GM12865 (cell line): ENCODE measurements at places on chromosomes 5 and 9.

- no peak for DNase-seq
These were observed 52.8 kb downstream of the PRRT1B start for GRCh38 chr9:131598121-131598520.

DNA sequence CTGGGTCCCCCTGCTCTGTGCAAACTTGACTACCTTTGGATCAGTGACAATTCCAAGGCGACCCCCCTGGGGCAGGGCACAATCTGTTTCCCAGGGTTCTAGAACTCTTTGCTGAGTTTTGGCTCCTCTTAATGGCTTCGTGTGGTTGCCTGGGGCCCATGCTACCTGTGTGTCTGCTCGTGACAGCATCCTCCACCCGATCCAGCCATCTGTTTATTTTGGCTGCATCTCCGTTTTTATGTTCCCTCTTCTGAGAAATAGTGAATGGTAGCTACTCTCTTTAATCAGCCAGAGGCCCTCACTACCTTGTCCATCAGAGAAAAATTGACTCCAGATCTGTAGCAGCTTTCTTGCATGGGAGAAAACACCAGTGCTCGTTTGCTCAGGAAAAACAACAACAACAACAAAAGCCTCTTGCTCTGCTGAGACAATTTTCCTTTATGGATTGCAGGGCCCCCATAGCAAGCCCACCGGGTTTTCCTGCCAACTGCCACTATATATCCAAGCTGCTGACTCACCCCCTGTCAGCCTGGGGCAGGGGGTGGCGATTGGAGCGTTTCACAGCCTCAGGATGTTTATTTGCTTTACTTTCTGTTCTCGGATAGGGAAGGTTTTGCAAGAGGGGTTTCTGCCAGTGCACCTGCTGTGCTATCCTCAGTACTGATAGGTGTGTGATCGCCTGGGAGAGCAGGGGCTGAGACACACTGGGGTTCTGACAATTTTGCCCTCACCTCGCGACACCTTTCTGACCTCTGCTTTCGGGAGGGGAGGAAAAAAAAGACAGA lies 607.8 kb downstream of the BNC2 start:
- peak; percentile 54 for DNase-seq

DNA sequence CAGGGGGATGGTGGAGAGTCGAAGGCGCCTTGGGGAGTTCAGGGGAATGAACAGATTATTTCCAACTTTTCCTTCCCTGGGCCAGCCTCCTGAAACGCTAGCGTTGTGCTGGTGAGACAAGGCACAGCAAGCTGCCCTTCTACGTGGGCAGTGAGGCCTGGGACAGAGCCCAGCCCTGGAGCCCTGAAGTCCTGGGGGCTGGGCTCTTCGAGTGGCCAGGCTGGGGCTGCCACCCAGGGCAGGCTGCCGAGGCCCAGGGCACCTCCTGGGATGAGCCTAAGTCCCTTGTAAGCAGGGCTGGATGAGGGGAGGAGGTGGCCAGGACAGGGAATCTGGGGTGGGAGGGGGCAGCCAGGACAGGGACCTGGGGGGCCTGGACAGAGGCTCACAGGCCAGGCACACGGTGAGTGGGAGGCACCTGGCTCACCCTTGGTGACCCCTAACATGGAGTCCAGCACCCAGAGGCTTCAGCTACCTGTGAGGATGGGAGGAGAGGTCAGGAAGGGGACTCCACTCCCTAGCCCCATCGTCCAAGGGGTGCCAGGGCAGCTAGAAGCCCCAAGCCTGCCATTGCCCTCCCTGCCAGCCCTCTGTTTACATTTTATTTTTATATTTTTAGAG lies 1.3 kb upstream of the LCN12 start:
- no peak for DNase-seq

DNA sequence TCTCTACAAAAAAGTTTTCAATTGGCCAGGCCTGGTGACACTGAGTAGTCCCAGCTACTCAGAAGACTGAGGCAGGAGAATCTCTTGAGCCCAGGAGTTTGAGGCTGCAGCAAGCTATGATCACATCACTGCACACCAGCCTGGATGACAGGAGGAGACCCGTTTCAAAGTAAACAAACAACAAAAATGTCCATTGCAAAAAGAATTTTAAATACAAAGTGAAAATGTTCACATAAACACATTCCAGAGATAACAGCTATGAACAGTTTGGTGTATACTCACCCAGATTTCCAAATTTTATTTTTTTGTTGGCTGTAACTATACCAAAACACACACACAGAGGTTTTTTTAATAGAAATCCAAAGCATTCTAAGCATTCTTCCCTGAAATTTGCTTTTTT lies 39.8 kb downstream of the ADRA1B start:
- no peak for DNase-seq

GRCh38 chr5:22965960-22966359 lies 112.8 kb upstream of the CDH12 start:
- no peak for DNase-seq

GRCh38 chr5:173655196-173655797 lies 38.8 kb upstream of the BOD1 start:
- DNase-seq = no peak

DNA sequence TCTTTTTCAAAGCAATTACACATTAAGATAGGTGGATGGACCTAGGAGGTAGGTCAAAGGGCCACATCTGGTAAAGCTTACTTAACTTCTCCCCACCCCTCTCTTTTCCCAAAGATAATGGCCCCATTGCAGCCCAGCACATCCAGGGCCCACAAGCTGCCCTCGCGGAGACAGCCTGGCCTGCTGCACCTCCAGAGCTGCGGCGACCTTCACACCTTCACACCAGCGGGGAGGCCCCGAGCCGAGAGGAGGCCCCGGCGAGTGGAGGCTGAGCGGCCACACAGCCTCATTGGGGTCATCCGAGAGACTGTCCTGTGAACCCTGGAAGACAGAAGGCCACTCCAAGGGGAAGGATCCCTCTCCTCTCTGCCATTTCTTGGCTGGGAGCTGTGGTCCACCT lies 66.5 kb downstream of the ENTREP1 start:
- DNase-seq = no peak

DNA sequence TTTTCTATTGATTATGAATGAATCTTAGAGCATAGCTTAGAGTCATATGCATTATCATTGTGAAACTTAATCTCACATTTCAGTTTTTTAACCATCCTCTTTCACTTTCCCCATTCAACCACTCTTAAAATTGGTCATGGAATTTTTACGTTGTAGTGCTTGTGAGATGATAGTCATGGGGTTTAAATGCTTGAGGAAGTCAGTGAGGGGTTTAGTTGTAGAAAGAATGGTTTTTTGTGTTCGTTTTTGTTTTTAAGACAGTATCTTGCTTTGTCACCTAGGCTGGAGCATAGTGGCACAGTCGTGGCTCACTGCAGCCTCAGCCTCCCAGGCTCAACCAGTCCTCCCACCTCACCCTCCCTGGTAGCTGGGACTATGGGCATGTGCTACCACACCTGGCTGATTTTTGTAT lies 19.6 kb downstream of the UGCG start:
- peak; percentile 72 for DNase-seq

DNA sequence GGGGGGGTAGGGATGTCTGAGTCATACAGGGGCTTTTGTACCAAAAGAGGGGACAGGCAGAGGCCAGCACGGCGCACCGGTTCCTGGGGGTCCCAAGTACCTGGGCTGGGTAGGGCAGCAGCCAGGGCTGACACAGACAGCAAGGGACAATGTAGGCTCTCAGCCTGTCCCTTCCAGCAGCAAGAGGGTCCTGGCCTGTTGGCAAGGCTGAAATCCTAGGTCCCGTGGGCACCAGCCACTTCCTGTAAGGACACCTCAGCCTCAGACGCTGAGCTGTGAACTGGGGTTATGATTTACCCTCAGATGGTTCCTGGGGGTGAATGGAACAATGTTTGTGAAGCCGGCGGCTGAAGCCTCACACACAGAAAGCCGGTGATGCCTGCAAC lies 41.3 kb downstream of the NACC2 start:
- DNase-seq = no peak

DNA sequence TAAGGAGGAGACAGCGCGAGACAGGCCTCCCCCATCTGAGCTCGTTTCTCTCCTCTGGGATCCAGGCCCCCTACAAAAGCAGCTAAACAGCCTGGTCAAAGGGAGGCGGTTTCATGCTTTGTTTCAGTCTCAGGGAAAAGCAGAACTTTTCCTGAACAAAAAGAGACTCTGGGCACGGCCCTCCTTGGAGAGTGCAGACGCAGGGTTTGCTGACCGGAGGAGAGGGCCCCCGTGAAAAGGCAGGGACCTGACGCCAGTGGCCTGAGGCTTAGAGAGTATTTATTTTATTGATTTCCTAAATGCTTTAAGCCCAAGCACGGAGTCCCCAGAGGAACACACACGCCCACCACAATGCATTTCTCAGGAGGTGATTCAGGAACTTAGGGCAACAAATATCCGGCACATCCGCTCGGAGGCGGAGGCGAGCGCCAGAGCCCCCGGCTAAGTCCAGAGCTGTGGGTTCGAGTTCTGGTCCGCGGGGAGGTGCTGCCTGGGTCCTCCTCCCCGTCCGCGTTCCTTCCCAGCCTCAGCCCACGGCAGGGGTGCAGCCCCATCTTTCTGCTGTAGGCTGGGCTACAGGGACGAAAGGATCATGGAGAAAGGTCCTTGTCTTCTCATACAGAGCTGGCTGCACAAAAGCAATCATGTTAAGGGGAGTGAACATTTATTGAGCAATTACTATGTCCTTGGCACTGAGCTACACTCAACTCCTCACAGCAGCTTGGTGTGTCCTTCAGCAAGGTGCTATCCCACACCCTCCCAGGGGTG lies 40.0 kb downstream of the PTGES start:
- DNase-seq = no peak

DNA sequence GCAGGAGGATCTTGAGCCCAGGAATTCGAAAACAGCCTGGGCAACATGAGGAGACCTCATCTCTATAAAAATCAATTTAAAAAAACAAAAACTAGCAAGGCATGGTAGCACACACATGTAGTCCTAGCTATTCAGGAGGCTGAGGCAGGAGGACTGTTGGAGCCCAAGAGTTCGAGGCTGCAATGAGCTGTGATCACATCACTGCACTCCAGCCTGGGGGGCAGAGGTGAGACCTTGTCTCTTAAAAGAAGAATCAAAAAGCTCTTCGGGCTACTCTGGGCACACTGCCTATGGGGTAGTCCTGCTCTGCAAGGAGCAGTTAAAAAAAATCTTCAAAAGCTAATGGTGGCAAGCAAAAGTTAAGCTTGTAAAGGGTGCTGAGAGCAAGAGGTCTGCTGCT lies 23.5 kb downstream of the SKP1 start:
- no peak for DNase-seq

- no peak for DNase-seq
These were observed 527.2 kb upstream of the RORB start for GRCh38 chr9:73969936-73970335.

DNA sequence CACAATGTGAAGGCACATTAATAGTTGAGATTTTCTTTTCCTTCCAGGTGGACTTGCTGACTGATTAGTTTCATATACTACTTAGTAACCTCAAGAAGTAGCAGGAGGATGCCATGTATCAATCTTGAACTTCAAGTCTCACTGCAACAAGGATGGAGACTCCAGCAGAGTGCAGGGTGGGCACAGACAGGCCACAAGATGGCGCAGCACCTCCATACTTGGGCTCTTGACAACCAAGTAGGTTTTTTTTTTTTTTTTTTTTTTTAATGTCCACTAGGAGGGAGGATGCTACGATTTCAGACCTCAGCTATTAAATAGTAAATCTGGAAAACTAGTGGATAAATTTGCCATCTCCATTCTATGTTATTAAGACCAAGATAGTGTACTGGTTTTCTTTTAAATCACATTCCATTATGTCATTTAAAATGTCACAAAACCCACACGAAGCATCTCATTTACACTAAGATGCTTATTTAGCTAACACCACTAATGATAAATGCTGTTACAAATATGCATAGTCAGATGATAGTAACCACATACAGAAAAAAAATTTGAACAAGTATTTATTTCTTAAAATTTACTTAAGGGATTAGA lies 58.6 kb downstream of the IL6ST start:
- peak; percentile 90 for DNase-seq
